ENCODE measurements at places on chromosomes 2 and 18.

- DNase-seq = no peak
These were observed 12.6 kb downstream of the THNSL2 start for GRCh38 chr2:88182721-88183120.

GRCh38 chr18:39311111-39311712 is 1745.6 kb upstream of the CELF4 start:
- no peak for DNase-seq

DNA sequence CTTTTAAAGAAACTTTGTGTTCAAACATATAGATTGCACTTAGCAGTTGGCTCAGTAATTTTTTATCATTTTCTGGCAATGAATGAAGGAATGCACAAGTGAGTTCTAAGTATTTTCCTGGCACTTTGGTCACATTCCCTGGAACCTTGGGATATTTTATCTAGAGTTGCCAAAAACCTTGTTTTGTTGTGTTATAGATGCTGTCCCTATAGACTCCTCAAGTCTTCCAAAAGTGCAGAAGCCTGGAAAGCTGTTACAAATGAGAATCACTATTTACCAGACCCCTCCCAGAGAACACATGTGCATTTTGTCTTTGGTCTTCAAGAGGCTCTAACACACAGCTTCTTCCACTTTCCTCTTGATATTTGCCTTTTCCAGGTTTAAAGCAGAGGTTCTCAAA is 108.3 kb downstream of the RND3 start:
- no peak for DNase-seq

DNA sequence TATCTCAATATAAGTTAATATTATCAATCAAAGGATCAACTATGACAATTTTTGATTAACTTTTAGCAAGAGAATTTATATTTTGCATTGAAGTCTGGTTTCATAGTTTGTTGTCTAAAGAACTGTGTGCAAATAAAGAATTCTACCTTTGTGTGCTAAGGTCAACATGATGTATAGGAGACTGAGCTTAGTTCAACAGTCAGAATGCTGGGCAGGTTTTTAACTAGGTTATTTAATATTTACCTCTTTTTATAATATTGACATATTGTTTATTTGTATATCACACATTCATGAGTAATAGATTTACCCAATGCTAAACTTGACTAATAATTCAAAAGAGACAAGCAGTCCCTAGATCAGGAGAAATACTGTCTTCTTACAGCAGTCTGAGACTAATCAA is 831.4 kb downstream of the DSC3 start:
- no peak for DNase-seq

DNA sequence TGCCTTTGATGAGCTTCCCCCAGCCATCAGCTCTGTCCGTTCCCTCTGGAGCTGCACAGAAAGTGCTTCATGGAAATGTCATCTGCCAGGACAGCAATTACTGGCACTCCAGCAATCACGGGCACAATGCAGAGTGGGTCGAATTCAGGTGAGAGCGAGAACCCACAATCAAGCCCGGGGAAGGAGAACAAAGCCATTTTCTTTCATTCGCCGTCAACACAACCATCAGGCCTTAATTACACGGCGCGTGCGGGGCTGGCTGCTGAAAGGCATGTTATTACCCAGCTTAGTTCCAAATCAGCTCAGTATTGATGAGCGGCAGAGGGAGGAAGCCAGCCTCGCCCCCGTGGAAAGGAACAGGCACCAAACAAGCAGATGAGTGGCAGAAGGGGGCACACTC is 143.9 kb downstream of the MYT1L start:
- DNase-seq = no peak

- no peak for DNase-seq
These were observed 321.6 kb upstream of the RND3 start for GRCh38 chr2:150809103-150809502.

- no peak for DNase-seq
These were observed 12.8 kb downstream of the UPP2 start for GRCh38 chr2:158114516-158114915.

GRCh38 chr2:218717262-218717661 is 6.6 kb downstream of the TTLL4 start:
- no peak for DNase-seq

GRCh38 chr2:202251494-202251893 is 13.1 kb upstream of the SUMO1 start:
- DNase-seq = no peak

GRCh38 chr2:1543776-1544477 is 130.7 kb downstream of the TPO start:
- no peak for DNase-seq
